ENCODE measurements at places on chromosomes 2 and 18.
A peak's percentile ranks its signal among the peaks of the same experiment; 100 is the strongest.

DNA sequence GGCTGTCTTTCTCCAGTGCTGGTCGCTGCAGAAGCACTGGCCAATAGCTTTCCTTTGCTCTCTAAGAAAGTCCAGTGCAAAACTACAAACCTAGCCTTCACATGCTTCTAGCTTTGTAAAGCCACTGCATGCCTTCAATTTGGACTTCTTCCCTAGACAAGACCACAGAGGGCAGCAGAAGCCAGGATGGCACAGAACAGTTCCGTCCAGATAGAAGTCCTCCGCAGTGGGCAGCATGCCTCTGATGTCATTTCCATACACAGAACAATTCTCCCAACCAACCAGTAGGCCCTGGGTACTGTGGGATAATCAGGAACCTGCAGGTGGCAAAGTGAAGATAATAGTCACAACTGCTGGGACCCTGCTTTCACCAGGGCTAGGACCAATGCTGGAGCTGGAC is 3.3 kb downstream of the ST6GAL2 start:
- no peak for DNase-seq

DNA sequence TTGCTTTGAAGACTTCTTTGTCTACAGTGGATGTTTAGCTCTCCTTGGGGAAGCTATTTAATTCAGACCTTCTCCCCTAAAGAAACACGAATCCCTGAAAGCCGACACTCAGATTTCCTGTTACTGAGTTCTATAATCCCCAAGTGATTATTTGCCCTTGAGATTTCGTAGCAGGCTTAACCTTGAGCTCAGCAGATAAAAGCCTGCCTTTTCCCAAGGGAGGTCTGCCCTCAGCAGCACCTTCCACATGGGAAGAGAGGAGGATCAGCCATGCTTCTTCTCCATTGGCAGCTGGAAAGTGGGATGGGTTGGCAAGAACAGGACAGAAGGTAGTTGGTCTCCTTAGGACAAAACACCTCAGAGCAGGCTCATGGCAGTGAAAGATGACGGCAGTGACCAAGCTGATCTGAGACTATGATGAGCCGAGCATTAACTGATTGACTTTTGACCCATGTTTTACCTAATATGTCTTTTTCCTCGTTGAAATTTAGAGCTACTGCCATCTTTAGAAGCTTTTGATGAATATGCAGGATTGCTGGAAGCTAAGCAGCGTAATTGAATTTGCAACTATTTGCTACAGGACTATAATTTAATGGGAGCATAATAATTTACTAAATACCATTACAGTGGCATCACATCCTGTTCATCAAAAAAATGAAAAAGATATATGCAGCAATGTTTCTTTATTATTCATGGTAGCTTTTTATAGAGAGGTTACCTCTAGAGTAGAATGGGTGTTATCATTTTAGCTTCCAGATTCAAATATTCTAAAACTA is 511.1 kb upstream of the ID2 start:
- no peak for DNase-seq

GRCh38 chr2:152626911-152627339 is 90.3 kb downstream of the PRPF40A start:
- DNase-seq: peak; percentile 75

DNA sequence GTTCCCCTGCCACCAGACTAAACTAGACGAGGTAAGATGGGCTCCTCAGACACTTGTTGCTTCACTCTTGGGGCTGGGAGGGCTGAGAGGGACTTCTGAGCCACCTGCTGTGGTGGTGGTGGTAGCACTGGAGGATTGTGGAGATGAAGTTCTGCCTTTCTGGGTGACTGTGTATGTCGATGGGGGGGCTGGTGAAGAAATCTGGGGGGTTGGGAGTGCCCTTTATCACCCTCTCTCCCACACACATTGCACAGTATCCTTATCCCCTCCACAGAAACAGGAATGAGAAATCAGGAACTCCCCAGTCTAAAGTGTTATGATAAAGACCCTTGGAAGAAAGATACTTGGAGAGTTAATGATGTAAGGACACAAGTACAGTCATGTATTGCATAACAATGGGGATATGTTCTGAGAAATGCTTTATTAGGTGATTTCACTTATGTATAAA is 38.5 kb downstream of the HK2 start:
- DNase-seq: no peak

GRCh38 chr2:98849113-98849512 is 86.9 kb downstream of the CRACDL start:
- DNase-seq: no peak

GRCh38 chr2:202400941-202401340 is 24.8 kb downstream of the BMPR2 start:
- DNase-seq: no peak

GRCh38 chr2:219446101-219446504 is 11.5 kb downstream of the SPEG start:
- DNase-seq: peak; percentile 70

DNA sequence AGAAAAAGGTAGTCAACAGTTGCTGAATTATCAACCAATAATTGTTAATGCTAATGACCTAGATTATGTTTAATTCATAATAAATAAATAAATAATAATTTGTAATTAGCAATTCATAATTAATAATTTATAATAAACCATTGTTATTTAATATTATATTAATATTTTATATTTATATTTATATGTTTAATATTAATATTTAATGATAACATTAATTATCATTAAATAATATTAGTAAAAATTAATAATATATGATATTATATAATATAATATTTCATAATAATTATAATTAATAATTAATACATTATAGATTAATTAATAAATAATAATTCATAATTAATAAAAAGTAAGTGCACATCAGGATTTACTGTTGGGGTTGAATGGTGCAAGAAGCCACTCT is 389.4 kb upstream of the RGPD4 start:
- no peak for DNase-seq

- no peak for DNase-seq
Measured at GRCh38 chr2:195532255-195532627, 124.8 kb upstream of the SLC39A10 start.

DNA sequence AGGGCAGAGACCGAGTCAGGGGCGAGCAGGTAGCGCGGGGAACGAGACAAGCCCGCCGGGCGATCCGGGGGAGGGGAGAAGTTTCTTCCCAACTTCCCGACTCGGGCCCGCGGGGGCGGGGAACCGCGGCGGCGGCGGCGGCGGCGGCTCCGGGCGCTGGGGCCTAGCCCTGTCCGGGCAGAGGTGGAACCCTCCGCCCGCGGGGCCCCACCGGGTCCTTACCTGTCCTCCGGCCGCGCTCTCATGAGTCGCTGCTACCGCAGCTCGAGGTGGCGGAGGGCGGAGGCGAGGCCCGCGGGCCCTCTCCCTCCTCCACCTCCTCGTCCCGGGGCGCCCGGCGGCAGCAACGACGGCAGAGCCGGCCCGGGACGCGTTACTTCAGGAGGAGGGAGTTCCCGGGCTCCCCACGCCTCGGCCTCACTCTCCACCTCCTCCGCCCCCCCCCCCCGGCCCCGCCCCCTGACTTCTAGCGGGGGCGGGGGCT is at the start of gene YES1:
TSS of gene YES1 (minus strand) at position 351 of the 484 bp plus-strand sequence. CDS start 55,415 bp downstream, outside the sequence.
- DNase-seq: peak; percentile 66

DNA sequence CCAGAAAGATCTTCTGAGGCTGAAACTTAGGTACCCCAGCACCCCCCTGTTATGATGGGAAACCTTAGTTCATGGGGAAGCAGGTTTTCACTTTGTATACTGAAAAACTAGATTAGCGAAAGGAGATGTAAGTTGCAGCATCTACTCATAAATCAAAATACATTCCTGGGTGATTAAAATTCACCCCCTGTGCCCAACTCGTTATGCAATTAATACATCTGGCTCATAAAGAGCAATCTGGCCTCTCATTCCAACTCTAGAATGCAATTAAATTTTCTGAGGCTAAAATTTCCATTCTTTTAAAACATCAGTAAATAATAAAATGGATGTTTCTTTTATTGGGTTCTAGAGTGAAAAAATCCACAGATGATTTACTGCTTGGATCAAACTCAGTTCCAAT is 110.9 kb upstream of the BZW1 start:
- no peak for DNase-seq

GRCh38 chr2:141630407-141630930 is 500.3 kb downstream of the LRP1B start:
- DNase-seq: peak; percentile 56

DNA sequence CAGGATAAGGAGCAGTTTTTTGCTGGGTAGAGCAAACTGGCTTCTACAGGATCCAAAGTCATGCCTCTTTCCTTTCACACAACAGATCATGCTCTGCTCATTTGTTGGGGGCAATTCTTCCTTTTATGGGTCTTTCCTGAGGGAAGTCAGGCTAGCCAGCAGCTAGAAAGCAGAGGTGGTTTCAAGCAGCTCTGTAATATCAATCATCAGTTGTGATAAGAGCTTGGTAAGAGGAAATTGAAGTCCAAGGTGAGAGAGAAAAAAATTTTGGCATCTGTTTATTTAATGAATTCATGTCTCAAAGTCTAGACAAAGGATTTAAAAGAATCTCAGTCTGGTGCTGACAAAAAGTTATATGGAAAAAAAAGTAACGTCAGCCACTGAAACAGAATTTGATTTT is 6.2 kb downstream of the TMEM87B start:
- DNase-seq: no peak

DNA sequence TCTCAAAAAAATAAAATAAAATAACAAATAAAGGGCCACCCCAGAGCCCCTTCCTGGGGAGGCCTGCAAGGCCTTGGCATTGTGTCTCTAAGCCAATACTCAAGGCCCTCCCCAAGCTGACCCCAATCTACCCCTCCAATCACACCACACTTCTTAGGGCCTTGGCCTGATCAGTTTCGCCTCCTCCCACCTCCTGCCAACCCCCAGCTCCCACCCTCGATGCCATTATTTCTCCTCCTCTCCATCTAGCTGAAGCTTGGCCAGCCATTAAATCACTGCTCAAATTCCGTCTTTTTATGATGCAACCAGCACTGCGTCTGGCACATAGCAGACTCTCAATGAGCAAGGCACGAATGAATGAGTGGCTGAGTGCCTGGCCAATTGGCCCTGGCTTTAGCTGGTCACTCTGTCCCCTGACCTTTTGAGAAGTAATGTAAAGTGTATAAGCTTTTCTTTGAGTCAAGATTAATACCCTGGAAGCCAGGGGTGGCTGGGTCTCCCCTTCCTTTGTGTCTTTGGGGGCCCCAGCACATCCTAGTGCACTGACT is 55.9 kb downstream of the SMAD7 start:
- DNase-seq: no peak

DNA sequence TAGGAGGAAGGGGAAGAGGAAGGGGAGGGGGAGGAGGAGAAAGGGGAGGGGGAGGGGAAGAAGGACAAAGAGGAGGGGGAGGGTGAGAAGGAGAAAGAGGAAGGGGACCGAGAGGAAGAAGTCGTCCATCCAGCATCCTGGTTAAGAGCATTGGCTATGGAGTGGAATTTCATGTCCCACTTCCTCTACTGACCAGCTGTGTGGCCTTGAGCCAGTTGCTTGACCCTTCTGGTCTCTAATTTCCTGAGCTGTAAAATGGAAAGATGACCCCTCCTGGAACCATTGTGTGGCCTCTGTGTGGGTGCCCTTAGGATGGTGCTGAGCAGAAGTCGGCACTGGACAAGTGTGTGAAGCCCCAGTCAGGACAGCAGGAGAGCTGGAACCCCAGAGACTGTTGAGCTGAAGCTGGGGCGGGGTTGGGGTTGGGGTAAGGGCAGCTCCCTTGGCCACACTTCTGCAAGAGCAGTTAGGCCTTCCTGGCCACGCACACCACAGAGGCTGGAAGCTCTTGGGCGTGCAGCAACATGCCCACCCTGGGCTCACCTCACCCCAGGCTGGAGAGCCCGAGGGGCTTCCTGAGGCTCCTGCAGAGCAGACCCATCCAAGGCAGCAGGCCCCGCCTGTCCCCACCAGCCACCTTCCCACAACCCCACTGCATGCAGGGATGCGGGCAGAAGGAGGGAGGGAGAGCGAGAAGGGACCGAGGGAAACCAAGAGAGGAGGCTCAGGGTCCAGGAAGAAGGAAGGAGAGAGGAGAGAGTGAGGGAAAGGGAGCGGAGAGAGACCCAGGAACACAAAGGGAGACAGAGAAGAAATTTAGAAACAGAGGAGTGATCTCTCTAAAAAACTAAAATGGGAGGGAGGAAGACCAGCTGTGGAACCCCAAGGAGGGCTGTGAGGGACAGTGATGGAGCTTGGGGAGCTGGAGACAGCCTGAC is 16.2 kb downstream of the ADRA2B start:
- DNase-seq: no peak

DNA sequence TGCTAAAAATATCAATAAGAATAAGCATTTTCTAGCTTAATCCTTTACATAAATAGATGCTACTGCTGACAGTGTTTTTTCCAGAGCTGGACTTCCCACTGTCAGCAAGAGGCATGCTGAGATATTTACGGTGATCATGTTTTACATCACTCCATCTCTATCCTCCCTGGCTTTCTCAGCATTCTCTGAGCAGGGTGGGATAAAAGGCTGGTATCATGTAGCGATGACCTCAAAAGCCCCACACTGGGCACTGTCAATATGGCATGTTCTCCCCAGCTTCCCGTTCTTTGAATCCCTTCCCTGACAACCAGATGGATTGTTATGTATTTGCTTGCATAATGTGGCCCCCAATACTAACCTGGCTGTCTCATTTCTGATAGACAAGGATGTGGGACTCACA is 83.2 kb upstream of the EPHA4 start:
- no peak for DNase-seq

- no peak for DNase-seq
Measured at GRCh38 chr2:16121986-16122390, 181.6 kb downstream of the MYCN start.

GRCh38 chr2:190500054-190500502 is 34.4 kb downstream of the NEMP2 start:
- DNase-seq: no peak

DNA sequence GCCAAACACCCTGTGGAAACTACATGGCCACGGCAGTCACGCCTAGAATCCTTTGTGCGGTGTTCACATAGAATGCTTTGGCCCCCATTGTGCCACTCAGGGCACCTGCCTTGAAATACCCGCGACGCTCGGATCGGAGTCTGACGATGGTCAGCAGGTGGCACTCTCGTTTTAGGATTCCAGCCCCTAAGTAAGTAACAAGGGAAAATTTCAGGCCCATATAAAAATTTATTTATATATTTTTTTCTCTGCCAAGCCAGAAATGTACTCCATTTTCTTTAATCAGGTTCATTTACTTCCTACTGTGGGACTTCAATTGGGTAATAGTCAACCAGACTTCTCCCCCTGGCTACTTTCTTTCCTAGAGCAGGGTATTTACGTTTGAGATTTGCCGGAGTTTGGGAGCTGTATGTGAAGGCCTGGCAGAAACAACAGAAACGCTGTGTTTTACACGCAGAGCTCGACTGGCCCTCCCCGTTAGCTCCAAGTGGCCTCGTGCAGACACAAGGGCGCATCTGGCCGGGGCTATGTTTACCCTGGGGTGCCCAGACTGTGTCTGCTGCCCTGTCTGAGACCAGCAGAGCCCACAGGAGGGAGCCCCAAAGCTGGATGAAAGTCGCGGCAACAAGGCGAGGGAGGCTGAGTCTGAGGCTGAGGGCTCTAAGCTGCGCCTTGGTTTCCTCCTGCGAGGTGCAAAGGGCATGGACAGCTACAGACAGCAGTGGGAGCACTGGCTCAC is 41.6 kb downstream of the LRRC30 start:
- DNase-seq: peak; percentile 94
